ENCODE measurements at places on chromosomes 12 and 14.
A peak's percentile ranks its signal among the peaks of the same experiment; 100 is the strongest.

GRCh38 chr12:52061470-52062166, 8.2 kb upstream of the ATG101 start:
- DNase-seq = no peak

DNA sequence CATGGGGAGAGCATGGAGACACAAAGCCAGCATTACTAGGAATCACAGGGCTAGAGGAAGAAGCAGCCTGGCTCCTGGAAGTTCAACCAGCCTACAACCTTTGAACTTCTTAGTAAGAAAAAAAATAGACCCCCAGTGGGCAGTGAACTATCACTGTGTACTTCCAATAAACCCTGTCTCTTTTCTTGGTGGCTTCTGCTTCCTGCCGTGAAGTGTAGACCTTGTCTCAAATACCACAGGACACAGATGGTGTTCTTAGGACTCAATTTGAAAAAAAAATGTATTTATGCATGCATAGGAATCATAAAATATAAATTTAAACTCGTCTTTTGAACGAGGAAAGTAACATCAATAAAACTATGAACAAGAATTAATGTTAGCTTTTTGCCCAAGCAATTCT, 3.6 kb upstream of the PTGER2 start:
- no peak for DNase-seq

DNA sequence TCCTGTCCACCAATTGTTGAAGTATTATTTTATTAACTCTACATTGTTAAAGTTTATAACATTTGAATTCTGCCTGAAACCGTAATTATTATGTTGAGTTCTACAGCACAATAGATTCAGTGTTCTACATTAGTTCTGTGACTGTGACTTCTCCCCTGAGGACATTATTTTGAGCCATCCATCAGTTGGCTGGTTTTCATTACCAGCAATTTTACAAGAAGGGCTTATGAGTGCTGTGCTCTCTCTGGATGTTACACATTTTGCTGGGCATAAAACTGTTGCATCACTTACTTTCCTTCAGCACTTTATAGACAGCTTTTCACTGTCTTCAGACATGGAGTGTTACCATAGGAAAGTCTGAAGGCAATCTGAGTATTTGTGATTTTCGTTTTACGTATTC, 118.2 kb upstream of the KITLG start:
- no peak for DNase-seq

DNA sequence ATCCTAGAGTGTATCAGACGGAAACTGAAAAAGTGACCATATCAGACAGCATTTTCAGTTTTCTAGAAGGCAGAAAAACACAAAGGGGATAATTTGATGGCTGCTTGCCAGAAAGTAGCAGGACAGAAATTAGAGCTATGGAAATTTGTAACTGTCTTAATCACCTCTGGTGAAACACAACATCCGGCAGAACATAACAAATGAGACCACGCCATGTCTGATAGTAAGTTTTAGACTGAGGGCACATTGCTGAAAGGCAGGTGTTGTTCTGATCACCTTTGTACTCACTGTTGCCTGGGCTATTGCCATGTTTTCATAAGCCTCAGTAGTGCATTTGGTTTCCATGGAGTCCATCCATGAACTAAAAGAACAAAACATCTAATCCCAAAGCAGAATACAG, 290.3 kb downstream of the PAWR start:
- DNase-seq = no peak

- no peak for DNase-seq
Observed at GRCh38 chr14:27605282-27605681, 1007.4 kb upstream of the NOVA1 start.

DNA sequence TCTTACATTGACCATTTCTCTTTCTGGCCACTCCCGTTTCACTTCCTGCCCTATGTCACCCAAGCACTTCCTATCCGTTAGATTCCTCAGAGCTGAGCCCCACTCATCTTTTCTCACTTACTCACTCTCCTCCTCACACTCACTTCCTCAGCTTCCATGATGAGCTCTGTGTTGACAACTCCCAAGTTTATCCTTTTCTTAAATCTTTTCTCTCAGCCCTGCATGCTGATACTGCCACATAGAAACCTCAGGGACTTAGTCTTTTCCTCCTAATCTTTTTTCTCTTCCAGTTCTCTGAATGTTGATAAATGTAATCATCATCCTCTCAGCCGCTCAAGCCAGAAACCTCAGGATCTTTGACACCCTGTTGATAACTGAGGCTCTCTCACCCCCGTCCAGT, 99.6 kb downstream of the ANO6 start:
- no peak for DNase-seq

DNA sequence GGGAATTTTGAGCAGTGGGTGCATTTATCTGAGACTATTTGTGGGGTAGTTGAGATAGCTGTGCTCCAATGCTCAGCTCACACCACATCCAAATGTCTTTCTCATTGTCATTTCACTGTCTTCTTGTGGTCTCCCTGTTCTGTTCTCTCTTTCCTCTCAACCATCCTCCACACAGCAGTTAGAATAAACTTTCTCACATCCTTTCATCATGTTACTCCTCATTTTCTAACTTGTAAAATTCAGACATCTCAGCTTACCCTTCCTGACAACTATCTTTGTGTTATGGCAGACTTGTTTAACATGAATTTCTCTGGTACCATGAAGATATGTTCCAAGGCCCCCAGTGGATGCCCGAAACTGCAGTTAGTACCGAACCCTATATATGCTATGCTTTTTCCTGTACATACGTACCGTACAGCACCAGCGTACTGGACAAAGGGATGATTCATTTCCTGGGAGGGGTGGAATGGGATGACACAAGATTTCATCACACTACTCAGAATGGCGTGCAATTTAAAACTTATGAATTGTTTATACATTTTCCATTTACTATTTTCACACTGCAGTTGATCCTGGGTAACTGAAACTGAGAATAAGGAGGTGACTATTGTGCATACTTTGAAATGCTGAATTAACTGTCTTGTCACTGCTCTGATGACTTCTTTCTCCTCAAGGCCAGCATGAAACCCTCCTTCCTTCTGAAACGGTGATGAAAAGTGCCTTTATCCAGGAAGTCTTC, 177.1 kb upstream of the SLC38A2 start:
- DNase-seq = peak; percentile 92

GRCh38 chr14:97280526-97280925, 483.3 kb downstream of the VRK1 start:
- no peak for DNase-seq

GRCh38 chr12:92968176-92968813, 39.2 kb upstream of the EEA1 start:
- DNase-seq = peak; percentile 51

DNA sequence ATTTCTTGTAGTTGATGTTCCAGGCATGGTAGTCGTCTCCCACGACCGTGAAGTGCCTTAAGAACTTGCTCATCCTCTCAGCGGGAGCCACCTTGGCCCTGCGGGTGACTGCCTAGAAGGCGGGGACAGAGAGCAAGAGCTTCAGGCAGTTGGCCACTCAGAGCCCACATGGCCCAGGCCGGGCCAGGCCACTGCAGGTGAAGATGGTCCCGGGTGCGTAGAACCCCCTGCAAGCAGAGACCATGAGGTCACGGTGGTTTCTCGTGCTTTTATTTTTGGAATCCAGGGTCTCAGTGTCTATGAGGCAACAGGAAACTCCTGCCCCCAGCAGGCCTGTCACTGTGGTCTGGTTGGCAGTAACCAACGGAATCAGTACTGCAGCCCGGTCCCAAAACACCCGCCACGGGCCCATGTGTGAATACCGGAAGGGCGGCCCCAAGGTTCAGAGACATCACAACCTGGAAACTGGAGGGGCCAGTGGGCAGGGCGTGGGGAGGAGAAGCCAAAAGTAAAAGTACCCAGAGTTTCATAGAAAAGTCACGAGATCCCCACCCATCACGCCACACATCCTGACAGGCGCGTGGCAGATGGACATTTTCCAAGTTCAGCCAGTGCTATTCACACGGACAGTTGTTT, 27.5 kb downstream of the HVCN1 start:
- DNase-seq = no peak

- no peak for DNase-seq
Observed at GRCh38 chr12:94616203-94616729, 34.1 kb downstream of the TMCC3 start.

GRCh38 chr12:22238211-22238610, 96.3 kb downstream of the ST8SIA1 start:
- DNase-seq = no peak

- no peak for DNase-seq
Observed at GRCh38 chr14:103282932-103283331, 51.1 kb upstream of the EIF5 start.

DNA sequence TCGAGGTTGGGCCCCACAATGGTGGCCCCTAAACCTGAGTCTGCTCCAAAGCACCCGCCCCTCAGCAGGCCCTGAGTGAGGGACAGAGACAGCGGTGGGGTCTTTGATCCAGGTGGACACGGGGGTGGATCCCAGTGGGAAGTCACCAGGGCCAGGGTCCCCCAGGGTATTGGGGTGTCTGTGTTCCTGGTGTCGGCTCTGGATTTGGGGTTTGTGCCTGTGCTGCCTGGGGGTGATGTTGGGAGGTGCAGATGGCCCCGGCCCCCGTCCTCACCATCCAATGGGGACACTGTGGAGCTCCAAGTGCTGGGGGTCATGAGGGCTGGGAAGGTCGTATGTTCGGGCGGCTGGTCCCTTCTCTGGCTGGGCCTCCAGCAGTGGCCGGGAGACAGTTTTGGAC, 354.2 kb downstream of the TMEM121 start:
- no peak for DNase-seq

DNA sequence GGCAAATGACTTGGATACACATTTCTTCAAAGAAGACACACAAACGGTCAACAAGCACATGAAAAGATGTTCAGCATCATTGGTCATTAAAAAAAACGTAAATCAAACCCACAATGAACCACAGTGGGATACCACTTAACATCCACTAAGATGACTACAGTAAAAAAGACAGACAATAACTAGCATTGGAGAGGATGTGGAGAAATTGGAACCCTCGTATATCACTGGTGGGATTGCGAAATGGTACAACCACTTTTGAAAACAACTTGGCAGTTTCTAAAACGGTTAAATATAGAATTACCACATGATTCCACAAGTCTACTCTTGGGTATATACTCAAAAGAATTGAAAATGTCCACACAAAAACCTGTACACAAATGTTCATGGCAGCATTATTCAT, 25.2 kb upstream of the PPFIBP1 start:
- DNase-seq = peak; percentile 51

DNA sequence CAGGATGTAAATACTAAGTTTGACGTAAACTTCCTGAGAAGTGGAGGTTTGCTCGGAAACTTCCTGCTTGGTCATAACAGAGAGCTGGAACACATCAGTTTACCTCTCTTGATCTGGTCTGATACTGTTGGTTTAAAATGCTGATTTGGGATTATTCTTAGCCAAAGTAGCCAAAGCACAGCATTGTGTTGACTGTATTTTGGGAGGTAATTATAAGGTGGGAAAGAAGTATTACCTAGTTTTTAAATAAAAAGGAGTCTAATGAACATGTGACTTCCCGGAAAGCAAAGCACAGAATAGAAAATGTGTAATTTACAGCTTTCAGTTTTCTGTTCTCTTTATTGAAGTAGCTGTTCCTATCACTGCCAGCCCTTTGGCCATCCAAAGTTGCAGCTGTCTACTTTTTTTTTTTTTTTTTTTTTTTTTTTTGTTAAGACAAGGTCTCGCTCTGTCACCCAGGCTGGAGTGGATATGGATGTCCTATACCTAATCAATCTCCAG, 52.2 kb upstream of the SRP54 start:
- no peak for DNase-seq

GRCh38 chr14:54127526-54127925, 170.9 kb upstream of the BMP4 start:
- peak; percentile 23 for DNase-seq

- no peak for DNase-seq
Observed at GRCh38 chr12:124570810-124571209, 3.4 kb upstream of the NCOR2 start.

- DNase-seq = no peak
Observed at GRCh38 chr14:34275530-34275929, 186.5 kb downstream of the SPTSSA start.

- DNase-seq = peak; percentile 99
Observed at GRCh38 chr12:92745856-92746550, 43.2 kb downstream of the PLEKHG7 start.

DNA sequence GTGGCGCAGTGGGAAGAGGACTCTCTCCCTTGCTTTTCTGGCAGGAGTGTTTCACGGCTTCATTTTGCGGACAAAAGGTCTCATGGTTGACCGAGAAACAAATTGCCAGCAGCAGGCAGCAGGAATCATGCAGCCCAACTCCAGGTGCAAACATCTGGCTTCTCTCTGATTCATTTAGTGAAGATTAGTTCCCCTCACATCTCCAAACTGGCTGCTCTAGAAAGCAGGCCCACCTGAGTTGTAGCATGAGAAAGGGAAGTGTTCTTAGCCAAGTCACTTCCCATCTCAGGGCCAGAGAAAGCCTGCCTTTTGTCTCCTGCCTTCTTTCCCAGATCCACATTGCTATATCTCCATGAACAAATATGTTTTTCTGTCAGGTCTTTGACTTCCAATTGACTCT, 120.8 kb upstream of the CCDC196 start:
- no peak for DNase-seq

- DNase-seq = no peak
Observed at GRCh38 chr12:109302770-109303169, 6.3 kb downstream of the FOXN4 start.

- no peak for DNase-seq
Observed at GRCh38 chr12:52446367-52447045, 5.4 kb downstream of the KRT6B start.

GRCh38 chr12:50195832-50196231, 28.7 kb upstream of the CERS5 start:
- no peak for DNase-seq

GRCh38 chr12:11581179-11581755, 68.2 kb upstream of the ETV6 start:
- DNase-seq = peak; percentile 78

- no peak for DNase-seq
Observed at GRCh38 chr14:100532154-100532861, 54.9 kb downstream of the BEGAIN start.

- DNase-seq = no peak
Observed at GRCh38 chr12:105725054-105725453, 394.6 kb downstream of the C12orf75 start.

- DNase-seq = no peak
Observed at GRCh38 chr14:67814821-67815220, 1.6 kb downstream of the ZFYVE26 start.

GRCh38 chr14:95047754-95048153, 109.6 kb downstream of the DICER1 start:
- DNase-seq = no peak

GRCh38 chr12:12882288-12882687, 9.1 kb upstream of the GPRC5A start:
- no peak for DNase-seq

DNA sequence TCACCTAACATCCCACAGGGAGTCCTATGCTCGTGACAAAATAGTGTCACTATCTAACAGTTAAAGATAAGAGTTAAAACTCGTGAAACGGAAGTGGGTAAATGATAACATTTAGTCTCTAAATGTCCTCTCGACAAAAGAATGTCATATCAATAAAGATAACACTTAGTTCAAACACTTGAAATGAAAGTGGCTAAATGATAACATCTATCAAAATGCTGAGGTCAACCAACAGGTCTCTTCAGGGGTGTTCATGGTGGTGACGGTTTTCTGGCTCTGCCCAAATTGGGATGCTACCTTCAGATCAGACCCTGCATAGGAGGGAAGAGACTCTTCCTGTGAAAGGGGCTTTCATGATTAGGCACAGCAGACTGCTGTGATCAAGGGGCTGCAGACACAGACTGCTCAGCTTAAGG, 22.1 kb downstream of the IL26 start:
- DNase-seq = no peak

All from fibroblast of mammary gland (primary cell).